ENCODE measurements at places on chromosomes 16 and 17. TPM values are rescaled to one million over a fixed set of nuclear protein-coding genes. Genes with fewer than 3 reads are reported as not detected.

JUP gene
- 12.9 TPM for total RNA-seq

GAS2L2 gene
- not detected for total RNA-seq

ASGR1 gene
- total RNA-seq = 1.3 TPM

HBM gene
- not detected for total RNA-seq
